Prostate gland (tissue), 2 donors: ENCODE measurements at places on chromosomes 3 and 15. TPM values are rescaled to one million over a fixed set of nuclear protein-coding genes. Genes with fewer than 3 reads are reported as not detected.

DNA sequence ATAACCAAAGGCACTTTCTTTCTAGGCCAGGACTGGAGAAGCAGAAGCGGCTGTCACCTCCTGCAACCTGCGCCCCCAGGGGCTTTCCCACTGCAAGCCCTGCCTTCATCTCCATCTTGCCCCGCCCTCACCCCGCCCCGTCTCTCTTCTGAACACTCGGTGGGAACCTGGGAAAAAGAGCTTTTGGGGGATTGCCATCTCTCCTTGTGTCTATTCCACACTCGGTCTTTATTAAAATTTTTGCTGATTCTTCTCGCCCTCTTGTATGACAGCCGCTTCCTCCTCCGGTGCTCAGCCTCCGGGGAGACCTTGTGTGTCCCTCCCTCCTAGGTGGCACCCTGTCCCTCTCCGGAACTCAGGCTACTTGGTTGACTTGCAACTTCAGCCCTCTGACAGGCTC lies 41.9 kb upstream of the SPESP1 start:
- no peak for DNase-seq

The CHRD gene
- 2.5 TPM for total RNA-seq

The LIPH gene
- 17.0 TPM for total RNA-seq

The BUB1B gene
- 2.5 TPM for total RNA-seq

- DNase-seq: no peak
Measured at GRCh38 chr3:63819151-63819398, at the start of gene C3orf49. TSS of gene C3orf49 (plus strand) at chr3:63819299. CDS start at chr3:63819472, 173 bp downstream.

GRCh38 chr15:66067687-66068086 lies 185.9 kb downstream of the MEGF11 start:
- no peak for DNase-seq

The CATSPER2 gene
- total RNA-seq: 10.1 TPM

GRCh38 chr3:82265747-82266146 lies 504.3 kb upstream of the GBE1 start:
- no peak for DNase-seq

DNA sequence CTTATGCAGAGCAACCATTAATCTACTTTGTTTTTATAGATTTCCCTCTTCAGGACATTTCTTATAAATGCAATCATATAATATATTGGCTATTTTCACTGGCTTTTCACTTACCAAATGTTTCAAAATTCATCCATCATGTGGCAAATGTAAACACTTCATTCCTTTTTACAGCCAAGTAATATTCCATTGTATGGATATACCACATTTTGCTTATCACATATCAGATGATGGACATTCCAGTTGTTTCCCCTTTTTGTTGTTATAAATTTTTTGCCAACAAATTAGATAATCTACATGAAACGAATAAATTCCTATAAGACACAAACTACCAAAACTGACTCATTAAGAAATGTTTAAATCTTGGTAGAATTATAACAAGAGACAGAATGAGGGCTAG lies 79.8 kb upstream of the CSPG5 start:
- no peak for DNase-seq

The GXYLT2 gene
- total RNA-seq: 20.9 TPM

DNA sequence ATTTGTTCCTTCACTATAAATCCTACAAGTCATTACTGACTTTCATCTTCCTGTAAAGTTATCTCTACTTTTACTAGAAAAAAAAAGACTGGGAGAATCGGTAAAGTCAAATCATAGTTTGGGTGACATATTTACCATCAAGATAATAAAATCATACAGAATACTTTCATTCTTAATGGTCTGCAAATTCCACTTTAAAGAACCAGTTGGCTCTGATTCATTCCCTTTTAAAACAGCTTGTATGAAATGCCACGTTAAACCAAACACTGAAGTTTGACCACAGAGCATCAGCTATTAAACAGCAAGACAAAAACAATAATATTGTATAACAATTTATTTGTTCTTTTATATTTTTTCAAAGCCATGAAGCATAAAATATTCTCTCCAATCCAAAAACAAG lies 100.7 kb downstream of the FBN1 start:
- no peak for DNase-seq

DNA sequence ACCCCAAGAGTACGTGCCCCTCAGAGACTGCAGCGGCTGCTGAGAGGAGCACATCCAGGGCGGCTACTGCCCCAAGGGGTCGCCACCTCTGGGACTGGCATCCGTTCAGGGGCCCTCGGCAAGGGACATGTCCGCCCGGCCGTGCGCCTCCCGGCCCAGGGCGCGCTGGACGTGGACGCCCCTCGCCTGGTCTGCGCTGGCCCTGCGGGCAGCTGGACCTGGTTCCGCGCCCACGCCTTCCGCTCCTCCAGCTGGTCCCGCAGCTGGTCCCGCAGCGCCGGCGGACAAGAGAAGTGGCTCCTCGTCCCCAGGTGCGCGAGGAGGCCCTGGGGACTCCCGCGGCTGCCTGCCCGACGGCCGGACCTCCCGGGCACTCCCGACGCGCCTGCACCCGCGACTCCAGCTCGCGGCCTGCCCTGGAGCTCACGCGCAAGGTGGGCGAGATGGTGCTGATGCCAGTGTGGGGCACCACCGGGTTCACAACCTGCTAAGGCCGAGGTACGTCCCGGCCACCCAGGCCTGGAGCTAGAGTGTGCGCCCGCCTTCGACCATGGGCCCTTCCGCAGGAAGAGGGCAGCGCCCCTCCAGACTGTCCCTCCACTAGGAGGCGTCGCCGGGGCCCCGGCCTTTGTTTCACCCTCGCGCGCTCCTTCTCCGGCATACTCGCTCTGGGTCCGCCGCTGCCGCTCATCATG lies 14.4 kb upstream of the GP9 start:
- no peak for DNase-seq

GRCh38 chr3:49244581-49245205 lies 32.3 kb downstream of the C3orf62 start:
- no peak for DNase-seq

DNA sequence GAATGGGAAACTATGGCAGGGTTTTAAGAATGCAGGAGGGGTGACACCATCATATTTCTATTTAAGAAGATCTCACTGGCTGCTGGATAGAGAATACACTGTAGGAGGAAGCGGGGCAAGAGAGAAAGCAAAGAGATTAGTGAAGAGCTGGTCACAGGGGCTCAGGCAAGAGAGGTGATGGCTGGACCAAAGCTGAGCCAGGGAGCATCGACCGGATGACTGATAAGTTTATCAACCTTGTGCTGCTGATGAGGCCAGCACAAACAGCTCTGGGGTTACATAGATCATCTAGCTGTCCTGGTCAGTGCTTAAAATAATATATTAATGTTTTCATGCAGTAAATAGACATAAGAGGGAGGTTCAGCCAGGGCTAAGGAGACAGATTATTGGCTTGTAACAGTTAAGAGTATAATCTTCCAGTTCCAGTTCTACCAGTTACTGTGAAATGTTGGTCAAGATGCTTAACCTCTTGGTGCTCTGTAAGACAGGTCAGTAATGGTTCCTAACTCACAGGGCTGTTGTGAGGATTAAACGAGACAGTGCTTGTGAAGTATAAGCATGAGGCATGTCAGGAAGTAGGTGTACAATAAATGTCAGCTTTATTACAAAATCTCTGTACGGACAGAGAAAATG lies 201.0 kb upstream of the FEZF2 start:
- no peak for DNase-seq

DNA sequence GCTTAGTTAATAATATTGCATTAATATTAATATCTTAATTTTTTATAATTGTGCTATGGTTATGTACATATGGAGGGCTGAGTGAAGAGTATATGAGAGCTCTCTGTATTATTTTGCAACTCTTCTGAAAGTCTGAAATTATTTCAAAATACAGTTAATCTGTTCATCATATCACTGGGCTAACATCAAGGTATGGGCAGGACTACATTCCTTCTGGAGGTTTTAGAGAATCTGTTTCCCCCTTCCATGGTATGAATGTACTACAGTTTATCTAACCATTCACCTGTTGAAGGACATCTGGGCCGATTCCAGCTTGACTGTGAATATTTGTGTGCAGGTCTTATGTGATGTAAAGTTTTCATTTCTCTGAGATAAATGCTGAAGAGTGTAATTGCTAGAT lies 5.1 kb downstream of the IL20RB start:
- no peak for DNase-seq

GRCh38 chr3:46675426-46675825 lies 18.1 kb downstream of the ALS2CL start:
- no peak for DNase-seq

DNA sequence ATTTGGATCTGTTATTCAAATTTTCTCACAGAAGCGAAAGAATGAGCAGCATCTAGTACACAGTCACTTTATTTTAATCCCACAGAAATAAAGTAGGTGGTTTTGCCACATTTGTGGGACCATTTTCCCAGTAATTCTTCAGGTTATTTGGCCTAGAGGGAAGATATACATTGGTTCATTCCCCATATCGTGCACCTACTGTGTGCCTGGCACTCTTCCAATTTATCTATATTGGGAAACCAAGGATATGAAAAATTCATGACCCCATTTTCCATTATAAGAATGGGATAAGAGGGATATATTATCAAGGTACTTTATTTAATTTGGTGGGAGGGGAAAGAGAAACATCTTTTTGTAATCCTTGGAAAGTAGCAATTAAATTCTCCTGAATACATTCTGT lies 35.1 kb downstream of the TRIP4 start:
- DNase-seq: no peak

- DNase-seq: peak; percentile 44
Measured at GRCh38 chr3:161372321-161373260, 1.3 kb upstream of the SPTSSB start.

DNA sequence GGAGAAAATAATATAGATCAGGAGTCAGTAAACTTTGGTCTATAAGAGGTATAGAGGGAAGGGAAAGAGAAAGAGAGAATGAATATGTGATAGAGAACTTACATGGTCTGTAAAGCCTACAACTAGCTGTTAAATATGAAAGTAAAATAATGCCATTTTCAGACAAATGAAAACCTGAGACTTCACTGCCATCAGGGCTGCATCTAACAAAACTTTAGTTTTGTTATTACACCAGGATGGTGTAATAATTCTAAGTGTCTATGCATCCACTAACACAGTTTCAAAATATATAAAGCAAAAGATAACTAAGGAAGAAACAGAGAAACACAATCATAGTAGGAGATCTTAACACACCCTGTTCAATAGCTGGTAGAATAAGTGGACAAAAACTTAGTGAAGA lies 217.7 kb downstream of the KLF13 start:
- DNase-seq: no peak

GRCh38 chr15:48109856-48110531 lies 10.8 kb upstream of the SLC24A5 start:
- no peak for DNase-seq

The FETUB gene
- total RNA-seq: not detected

DNA sequence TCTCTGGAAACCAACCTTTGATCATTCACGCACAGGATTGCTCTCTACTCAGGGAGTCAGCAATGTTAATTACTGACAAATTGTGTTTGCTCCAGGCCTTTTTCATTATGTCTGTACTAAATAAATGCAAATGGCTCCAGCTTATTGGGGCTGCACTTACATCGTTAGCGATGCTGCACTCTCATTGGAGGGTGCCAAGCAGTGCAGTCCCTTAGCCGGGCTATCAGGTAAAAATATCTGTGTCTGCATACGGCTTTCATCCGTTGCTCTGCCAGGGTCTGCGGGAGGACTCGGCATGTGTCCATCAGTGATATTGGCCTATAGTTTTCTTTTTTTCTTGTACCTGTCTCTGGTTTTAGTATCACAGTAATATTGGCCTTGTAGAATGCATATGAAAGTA lies 471.5 kb upstream of the CADM2 start:
- DNase-seq: no peak

The TPRG1 gene
- 1.7 TPM for total RNA-seq

DNA sequence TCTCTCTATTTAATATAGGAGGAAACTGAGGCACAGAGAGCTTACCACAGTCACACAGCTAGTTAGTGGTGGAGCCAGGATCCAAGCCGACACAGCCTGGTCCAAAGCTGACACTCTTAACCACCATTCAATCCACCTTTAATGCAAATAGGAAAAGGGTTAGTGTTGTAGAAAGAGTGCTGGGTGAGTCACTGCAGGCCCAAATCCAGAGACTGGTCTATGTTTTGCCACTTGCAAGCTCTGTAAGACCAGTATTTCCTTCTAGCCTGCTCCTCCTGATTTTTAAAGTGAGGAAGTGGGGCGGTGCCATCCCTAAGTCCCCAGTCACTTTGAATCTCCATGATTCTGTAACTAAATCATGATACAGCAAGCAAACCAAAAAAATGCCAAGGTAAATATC lies 111.0 kb downstream of the MECOM start:
- no peak for DNase-seq

- no peak for DNase-seq
Measured at GRCh38 chr3:519026-519425, 322.5 kb downstream of the CHL1 start.

The MUC4 gene
- total RNA-seq: 12.0 TPM

The ITIH3 gene
- 9.6 TPM for total RNA-seq

DNA sequence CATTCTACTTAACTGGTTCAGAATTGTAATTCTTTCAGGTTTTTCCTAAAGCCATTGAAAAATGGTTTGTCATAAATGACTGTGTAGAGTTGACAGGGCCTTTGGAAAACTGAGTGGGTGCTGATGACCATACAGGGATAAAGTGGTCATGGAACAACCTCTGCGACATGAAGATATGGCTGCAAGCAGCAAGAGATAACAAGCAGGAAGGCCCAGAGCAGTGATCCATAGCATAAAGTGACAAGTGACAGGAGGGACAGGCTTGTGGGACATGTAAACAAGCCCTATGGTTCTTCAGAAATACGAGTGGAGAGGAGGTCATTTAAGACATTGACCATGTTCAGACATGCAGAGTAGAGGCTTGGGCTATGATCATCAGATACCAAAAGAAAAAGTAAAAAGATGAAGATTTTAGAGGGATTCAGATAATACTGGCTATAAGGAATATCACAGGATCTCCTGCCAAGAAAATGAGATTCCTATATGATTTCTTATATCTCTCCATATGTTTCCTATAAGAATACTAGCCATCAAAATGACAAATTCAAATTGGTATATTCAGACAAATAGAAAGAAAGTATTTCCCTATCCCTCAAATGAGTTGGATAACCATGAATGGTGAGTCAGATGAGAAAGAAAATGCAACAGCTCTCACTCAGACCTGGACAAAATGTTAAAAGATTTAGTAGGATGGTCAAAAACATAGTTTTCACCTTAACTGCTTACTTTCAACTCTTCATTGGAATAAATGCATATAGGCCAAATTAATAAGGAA lies 827.6 kb upstream of the CFAP20DC start:
- DNase-seq: no peak

The GATA2 gene
- 181 TPM for total RNA-seq

The SPATA12 gene
- total RNA-seq: not detected

GRCh38 chr3:68874551-68875348 lies 57.6 kb downstream of the TAFA4 start:
- DNase-seq: no peak

- DNase-seq: no peak
Measured at GRCh38 chr3:122795674-122796195, 866 bp downstream of the SLC49A4 start.

GRCh38 chr15:61517776-61518175 lies 288.7 kb upstream of the RORA start:
- DNase-seq: no peak

The CNTN6 gene
- not detected for total RNA-seq

The DENND4A gene
- total RNA-seq: 24.5 TPM

The ACAP2 gene
- total RNA-seq: 30.5 TPM

The SLC22A13 gene
- total RNA-seq: not detected

GRCh38 chr3:22113453-22113852 lies 362.4 kb upstream of the ZNF385D start:
- DNase-seq: peak; percentile 16

The PLSCR2 gene
- not detected for total RNA-seq
